Fibroblast of skin of right quadriceps (primary cell): ENCODE measurements at places on chromosomes 2 and 18.

GRCh38 chr2:23487735-23488492 lies 102.9 kb downstream of the KLHL29 start:
- peak; percentile 20 for DNase-seq

- no peak for DNase-seq
Observed at GRCh38 chr2:189516546-189516945, 64.0 kb downstream of the SLC40A1 start.

DNA sequence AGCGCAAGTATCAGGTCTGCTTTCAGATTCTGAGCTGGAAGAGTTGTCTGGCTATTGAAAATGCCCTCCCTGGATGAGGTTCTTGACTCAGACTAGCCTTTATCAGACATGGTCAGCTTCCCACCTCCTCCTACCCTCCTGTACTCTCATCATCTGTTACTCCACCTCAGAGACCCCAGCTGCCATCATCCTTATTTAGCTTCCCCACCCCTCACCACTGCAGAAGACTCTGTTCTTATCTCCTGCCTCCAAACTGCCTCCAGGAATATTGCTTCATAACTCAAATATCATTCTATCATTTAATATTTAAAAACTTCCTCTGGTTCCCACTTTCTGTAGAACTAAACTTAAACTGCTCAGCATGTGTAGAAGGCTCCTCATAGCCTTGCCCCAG lies 31.1 kb upstream of the PPP3R1 start:
- no peak for DNase-seq

DNA sequence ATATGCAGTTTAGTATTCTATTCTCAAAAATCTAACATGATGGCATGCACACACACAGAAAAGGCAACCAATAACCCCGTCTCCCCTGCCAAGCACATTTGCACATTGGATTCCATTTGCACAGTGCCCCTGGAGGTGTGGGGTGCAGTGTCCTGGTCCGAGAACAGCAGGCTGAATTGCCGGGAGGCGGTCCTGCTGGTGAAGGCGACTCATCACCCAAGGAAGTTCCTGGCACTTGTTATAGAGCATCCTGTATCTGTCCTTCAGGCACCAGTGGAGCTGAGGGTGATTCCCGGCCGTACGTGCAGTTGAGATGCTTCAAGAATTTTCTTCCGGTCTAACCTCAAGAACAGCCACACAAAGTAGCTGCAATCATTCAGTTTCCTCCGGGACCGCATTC lies 73.0 kb upstream of the RAB12 start:
- DNase-seq, result no peak

DNA sequence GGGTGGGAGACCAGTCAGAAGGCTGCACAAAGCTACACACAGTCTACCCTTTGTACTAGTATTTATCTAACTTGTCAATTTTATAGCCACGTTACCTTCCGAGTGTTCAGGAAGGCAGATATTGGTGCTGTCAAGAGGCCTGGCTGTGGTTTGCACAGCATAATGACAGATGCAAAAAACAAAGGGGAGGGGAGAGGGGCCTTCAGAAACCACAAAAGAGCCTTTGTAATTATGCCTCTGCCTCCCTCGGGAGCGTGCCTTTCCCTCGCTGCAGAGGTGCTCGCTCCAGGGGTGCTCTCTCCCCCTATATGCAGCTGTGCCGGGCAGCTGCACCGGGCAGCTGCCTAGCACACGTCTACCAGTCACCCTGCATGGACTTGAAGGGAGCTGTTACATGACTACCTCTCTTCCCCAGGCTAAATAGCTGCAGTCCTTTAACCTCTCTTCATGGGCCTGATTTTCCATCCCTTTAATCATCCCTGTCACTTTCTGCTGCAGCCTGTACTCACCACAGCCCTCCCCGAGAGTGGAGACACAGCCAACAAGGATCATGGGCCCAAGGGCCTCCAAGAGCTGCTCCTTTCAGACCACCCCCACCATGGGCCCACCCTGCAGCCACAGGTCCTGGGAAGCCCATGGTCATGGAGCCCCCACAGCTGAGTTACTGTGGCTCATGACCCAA lies 168.4 kb upstream of the PKDCC start:
- DNase-seq, result no peak

DNA sequence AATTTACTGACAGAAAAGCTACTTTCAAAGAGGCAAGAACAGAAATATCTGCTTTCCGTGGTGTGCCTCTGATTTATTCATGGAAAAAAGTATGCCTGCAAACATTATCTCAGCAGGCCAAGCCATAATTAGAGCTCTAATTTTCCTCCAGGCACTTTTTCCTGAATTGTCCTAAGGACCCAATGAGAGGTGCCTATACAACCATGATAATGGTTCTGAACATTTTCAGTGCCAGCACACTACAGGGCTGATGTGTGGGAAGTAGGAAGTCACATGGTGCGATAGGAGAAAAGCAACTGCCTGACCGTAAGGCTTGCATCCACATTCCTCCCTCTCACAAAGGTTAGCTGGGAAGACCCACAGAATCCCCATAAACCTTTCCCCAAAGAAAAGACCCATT lies 45.9 kb upstream of the EGR4 start:
- DNase-seq, result no peak

- DNase-seq, result no peak
Observed at GRCh38 chr2:197294260-197294659, 16.3 kb downstream of the ANKRD44 start.

DNA sequence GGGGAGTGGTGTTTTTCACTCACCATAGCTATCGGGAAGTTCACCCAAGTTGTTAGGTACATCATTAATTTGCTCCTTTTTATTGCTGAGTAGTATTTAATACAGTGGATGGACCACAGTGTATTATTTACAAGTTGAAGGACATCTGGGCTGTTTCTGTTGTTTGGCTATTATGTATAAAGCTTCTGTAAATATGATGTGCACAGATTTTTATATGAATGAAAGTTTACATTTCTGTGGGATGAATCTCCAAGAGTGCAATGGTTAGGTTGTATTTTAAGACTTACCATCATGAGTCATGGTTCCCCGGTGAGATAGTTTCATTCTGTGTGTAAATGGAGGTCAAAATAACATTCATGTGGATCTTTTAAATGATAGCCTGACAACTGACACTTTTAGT lies 337.4 kb downstream of the PTPRM start:
- DNase-seq, result peak; percentile 80

DNA sequence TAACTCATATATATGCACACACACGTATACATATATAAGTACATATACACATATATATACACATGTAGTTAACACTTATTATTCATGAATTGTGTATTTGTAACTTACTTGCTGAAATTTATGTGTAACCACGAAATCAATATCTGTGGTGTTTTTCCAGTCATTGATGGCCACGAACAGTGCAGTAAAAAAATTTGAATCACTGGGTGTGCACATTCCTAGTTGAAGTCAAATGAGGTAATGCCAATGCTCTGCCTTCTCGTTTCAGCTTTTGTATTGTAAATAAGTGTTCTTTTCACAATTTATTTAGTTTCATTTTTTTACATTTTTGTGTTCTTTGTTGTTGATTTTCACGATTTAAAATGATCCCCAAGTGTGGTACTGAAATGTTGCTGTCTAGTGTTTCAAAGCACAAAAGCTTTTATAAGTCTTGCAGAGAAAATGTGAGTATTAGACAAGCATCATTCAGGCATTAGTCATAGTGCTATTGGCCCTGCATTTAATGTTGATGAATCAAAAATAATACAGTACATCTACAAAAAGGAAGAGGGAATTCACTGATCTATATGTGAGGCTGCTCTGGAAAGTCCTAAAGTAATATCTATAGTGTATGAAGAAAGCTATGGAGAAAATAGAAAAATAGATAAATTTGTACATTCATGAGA lies 419.0 kb downstream of the DSC3 start:
- peak; percentile 1 for DNase-seq

- DNase-seq, result peak; percentile 31
Observed at GRCh38 chr18:33761363-33761762, 183.3 kb downstream of the ASXL3 start.

- DNase-seq, result no peak
Observed at GRCh38 chr18:44539926-44540325, 140.8 kb upstream of the SETBP1 start.

DNA sequence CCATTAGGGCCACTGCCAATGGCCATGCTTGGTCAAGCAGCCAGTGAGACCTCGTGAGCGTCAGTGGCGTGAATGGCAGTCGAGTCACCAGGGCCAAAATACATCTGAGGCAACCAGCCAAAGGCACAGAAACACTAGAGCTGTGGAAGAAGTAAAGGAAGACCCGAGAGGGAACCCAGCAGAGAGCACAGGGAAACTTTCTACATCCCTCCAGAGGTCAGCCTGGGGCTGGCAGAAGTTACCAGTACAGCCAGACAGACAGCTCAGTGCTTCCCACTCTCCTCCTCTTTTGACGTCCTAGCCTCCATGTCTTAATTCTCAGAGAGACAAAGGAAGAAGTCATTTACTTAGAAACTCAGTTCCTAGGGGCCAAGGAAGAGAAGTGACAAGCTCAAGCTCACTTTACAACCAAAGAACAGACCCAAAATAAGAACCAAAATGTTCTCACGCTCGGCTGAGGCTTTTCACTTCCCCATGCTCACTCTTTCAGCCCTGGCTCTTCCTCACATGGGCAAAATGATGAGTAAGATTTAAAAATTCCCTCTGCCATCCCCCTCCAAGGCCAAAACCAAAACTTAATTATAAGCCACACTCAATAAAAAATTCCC lies 8.7 kb downstream of the CYRIA start:
- DNase-seq, result no peak

DNA sequence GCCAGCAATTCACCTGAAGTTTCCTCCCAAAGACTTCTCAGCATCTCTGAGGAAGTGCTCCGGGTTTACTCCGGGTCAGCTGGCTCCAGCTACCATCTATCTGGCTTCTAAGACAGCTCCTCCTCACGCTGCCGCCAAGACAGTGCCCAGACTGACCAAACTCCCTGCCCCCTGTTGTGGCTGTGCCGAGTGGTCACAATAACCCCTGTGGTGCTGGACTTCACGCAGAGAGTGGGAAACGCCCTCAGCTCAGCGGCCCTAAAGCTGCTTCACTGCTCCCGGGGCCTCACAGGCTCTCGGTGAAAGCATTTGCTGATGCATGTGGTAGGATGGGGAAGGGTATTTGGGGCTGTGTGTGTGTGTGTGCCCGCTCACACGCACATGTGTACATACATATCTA lies 154.8 kb upstream of the ZNF236 start:
- DNase-seq, result no peak

GRCh38 chr18:11976315-11977152 lies 4.8 kb upstream of the IMPA2 start:
- peak; percentile 87 for DNase-seq

GRCh38 chr18:79631096-79631507 lies 48.5 kb upstream of the CTDP1 start:
- no peak for DNase-seq

DNA sequence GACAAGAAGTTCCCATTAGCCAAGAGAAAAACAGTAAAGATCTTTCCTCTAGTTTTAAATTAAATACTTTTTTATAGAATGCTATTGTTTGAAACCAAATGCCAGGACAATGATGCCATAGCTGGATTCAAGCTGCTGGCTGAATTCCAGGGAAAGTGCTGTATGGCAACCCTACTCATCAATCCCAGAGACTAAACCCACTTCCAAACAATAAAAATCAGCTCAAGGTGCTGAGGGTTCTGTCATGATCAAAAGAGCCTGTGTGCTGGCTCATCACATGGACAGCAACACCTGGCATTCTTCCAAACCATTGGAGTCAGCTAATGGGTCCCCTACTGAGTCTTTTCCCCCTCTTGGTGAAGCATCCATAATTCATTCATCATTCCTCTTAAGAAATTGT lies 53.7 kb upstream of the PARD3B start:
- peak; percentile 54 for DNase-seq

GRCh38 chr2:86314125-86314524 lies 23.3 kb downstream of the REEP1 start:
- no peak for DNase-seq

- no peak for DNase-seq
Observed at GRCh38 chr2:162073888-162074631, at the start of gene DPP4. TSS of gene DPP4 (minus strand) at chr2:162074215. CDS start at chr2:162073981, 234 bp downstream.

DNA sequence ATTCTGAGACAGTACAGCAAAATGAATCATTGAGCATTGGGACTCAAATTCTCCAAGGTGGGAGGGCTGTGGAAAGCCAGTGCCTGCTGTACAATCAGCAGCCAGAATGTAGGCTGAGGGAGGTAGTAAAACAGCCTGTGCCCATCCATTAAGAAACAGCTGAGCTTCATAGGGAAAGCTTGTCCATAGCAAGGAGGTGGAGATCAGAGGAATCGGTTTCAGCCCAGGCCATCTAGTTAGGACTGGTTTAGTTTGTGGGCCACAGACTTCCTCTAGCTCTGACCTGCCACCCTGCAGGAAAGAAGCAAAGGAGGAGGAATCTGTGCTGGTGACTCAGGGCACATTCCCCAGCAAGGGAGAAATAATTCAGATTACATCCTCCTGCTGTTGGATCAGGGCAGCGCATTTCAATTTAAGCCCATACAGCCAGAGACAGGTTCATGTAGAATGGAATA lies 333.4 kb downstream of the SETBP1 start:
- peak; percentile 88 for DNase-seq

DNA sequence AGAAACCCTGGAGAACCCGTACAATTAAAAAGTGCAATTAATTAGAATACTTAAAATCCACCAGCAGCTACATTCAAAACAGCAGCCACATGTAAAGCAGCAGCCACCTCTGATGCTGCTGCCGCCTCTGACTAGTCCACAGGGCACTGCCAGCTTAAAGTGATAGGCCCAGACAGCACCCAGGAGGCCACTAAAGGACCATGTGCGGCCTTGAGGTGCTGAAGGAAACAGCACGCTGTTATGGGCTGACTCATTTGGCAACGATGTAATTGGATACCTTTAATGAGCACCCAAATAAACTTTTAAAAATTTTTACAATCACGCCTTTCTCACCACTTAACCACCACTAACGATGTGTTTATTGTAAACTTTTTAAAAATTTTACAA lies 209.3 kb upstream of the NCKAP5 start:
- DNase-seq, result peak; percentile 52

DNA sequence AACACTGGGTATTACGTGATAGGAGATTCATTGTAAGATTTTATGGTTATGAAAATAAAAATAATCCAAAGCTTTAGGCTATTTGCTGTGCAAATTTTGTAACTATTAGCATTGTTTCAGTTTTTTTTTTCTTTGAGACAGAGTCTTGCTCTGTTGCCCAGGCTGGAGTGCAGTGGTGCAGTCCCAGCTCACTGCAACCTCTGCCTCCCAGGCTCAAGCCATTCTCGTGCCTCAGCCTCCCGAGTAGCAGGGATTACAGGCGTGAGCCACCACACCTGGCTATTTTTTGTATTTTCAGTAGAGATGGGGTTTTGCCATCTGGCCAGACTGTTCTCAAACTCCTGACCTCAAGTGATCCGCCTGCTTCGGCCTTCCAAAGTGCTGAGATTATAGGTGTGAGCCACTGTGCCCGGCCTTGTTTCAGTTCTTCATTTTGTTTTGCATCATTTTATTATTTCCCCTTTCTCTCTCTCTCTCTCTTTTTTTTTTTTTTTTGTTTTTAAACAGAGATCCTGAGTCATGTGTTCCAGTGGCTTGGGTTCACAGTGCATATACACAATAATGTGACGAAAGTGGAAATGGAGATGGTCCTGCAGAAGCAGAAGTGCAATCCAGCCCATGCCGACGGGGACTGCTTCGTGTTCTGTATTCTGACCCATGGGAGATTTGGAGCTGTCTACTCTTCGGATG lies 25.8 kb downstream of the CASP10 start:
- DNase-seq, result no peak
